ENCODE measurements at places on chromosomes 11 and 22.
A peak's percentile ranks its signal among the peaks of the same experiment; 100 is the strongest.

DNA sequence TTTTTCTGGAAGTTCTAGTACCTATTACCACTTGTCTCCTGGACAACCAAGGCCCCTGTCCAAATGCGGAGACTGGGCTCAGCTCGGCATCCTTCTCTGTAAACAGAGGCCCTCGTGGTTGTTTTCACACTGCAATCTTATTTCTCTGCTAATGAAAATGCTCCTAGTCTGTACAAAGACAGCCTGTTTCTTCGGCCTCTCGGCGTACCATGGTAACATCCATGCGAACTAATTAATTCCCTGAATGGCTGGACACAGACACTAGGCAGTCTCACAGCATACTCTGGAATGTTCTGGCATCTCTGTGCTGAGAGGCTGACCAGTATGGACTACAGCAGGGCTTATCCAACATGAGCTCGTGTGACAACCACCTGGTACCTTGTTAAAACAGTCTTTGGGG lies 5.7 kb downstream of the POLR3H start:
- DNase-seq, result no peak

DNA sequence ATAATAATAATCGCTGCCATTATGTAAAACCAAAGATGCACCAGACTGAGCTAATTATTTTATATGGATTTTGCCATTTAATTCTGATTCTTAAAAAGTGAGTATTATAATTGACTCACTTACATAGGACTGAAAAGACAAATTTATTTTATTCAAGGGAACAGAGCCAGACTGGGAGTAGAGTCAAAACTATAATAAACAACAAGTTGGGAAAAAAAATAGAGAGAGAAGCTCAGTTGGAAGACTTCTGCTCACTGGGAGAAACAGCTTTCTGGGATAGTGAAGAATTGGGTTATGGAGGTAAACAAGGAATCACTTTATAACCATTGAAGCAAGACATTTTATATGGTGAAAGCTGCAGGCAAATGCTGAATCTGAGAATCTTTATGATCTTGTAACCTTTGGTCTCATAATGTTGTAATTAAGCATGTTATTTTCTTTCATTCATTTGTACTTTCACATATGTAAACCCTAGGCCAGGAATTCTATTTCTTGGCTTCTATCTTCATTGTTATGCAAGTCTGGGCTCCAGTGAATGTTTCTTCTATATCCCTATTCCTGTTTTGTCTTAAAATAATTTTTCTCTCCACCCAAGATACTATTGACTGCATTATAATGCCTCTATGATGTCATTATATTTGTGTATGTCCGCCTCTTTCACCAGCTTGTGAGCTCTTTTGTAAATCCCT lies 725.3 kb upstream of the CCDC179 start:
- no peak for DNase-seq

GRCh38 chr11:868394-868793 lies 25.7 kb downstream of the TSPAN4 start:
- no peak for DNase-seq

- DNase-seq, result no peak
Observed at GRCh38 chr11:10550503-10551289, 9.7 kb upstream of the RNF141 start.

GRCh38 chr22:50236731-50237409 lies 8.0 kb downstream of the TUBGCP6 start:
- DNase-seq, result no peak

DNA sequence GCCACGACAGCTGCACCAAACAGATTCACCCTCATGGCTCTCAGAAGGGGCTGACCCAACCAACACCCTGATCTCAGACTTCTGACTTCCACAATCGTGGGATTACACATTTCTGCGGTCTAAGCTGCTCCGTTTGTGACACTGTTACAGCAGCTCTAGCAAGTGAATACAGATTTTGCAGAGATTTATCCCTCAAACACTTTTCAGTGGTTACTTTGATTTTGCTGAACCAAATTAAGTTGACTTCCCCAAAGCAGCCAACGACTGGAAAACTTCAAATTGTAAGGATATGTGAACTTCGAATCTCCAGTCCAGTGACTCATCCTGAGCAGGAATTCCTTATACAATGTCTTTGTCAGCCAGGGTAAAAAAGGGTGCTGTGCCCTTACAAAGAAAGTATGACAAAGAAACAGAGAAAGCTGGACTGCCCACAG lies 14.8 kb upstream of the INCENP start:
- DNase-seq, result no peak

- DNase-seq, result no peak
Observed at GRCh38 chr22:40463017-40463631, 92.7 kb downstream of the SGSM3 start.

- no peak for DNase-seq
Observed at GRCh38 chr22:45226503-45227186, 14.0 kb downstream of the KIAA0930 start.

DNA sequence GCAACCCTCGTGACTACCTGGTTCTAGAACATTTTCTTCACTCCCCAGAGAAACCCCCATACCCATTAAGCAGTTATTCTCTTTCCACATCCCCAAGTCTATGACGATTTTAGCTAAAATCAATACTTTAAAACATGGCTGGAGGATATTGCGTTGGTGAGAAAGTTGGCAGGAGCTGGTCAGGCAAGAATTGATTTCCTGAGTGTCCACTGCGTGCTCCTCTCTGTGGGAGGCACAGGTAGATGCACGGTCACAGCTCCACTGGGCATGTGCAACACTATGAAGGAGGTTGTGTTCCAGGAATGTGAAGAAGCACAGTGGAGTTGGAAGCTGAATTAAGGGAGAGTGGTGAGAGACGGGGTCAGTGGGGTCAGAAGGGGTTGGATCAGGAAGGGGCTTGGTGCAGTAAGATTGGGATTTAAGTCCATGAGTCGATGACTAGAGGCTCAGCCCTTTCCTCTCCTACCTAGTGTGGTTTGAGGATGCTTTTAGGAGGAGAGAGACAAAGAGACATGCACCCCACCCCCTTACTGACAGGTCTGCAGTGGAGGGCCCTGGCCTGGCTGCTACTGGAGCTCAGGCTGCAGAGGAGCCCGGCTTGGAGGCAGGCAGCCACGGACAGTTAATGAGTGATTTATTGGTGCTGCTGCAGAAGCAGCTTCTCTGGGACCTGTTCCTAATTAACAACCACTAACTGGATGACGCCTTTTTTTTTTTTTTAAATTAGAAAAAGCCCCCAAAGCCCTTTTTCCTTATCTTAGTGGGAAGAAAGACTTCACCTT lies 395.6 kb downstream of the TENM4 start:
- no peak for DNase-seq

DNA sequence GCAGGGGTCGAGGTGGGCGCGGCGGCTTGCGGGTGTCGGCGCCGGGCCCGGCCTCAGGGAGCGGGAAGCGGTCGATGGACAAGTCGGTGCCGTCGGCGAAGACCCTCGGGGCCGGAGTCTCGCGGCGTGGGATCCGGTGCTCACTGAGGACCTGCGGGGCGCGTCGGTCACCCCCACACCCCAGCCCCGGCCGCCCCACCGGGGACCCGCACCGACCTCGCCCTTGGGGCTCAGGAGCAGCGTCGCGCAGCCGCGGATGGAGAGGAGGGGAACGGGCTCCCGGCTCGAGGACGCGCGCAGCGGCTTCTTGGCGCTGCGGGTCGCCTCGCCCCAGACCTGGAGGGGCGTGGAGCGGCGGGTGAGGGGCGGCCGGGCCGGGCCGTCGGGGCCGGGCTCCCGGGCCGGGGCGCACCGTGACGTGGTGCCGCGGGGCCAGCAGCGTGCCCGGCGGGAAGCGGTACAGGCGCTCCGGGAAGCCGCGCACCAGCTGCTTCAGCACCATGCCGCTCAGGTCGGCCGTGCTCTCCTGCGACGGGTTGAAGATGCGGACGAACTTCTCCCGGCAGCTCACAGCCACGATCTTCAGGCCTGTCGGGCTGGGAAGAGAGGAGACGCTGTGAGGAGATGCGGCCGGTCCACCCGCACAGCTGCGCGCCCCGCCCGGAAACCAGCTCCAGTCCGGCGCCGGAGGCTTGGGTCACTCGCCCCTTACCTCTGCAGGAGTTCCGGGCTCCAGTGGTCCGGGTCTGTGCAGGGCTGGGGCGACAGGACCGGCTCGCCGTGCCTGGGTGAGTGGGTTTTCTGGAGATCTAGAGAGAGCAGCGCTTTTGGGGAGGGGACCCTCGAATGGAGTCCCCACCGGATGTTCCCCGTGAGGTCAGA lies 4.5 kb downstream of the LMNTD2 start:
- no peak for DNase-seq

- DNase-seq, result no peak
Observed at GRCh38 chr11:44711113-44711786, 15.5 kb upstream of the TSPAN18 start.

- DNase-seq, result no peak
Observed at GRCh38 chr11:124646148-124646547, 23.5 kb downstream of the TBRG1 start.

DNA sequence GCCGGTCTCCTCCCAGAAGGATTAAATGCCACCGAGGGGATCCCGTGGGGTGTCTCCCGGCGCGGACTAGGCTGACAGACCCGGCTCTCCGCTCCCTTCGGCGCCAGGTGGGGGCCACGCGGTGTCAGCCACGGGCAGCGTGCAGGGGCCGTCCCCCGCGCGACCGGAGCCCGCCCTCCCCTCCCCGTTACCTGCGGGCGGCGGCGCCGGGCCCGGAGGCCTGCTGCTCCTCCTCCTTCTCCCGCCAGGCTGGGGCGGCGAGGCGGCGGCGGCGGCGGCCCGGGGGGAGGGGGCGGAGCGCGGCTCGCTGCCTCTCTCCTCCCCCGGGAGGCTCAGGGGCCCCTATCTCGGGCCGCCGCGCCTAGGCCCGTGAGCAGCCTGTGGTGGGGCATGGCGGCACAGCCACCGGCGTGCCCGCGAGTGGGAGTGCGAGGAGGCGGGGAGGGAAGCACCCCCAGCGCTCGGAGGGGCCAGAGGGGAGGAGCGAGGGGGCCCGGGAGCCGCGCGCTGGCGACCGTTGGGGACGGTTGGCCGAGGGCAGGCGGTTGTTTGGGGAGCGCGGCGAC lies 450 bp downstream of the ZBTB44 start:
- DNase-seq, result peak; percentile 60

DNA sequence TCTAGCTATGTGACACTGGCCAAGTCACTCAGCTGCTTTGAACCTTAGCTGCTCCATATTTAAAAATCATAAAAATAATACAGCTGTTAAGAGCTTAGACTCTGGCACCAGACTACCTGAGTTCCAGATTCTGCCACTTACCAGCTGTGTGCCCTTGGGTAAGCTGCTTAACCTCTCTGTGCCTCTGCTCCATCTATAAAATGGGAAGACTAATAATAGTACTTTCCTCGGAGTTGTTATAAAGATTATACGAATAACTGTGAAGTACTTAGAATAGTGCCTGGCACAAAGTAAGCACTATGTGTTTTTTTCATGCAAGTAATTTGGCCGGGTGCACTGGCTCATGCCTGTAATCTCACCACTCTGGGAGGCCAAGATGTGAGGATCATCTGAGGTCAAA lies 1.4 kb downstream of the HDHD5 start:
- DNase-seq, result no peak

DNA sequence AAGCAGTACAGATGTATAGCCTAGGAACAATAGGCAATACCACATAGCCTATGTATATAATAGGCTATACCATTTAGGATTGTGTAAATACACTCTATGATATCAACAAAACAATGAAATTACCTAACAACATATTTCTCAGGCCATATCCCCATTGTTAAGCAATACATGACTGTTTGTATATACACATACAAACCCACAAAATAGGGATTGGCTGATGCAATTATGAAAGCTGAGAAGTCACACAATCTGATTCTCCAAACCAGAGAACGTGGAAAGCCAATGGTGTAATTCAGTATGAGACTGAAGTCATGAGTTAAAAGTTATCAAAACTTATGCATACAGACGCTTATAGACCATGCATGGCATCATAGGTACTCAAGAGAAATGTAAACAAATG lies 700.1 kb upstream of the RAG2 start:
- no peak for DNase-seq

- DNase-seq, result no peak
Observed at GRCh38 chr11:120385110-120385509, 48.9 kb downstream of the ARHGEF12 start.

DNA sequence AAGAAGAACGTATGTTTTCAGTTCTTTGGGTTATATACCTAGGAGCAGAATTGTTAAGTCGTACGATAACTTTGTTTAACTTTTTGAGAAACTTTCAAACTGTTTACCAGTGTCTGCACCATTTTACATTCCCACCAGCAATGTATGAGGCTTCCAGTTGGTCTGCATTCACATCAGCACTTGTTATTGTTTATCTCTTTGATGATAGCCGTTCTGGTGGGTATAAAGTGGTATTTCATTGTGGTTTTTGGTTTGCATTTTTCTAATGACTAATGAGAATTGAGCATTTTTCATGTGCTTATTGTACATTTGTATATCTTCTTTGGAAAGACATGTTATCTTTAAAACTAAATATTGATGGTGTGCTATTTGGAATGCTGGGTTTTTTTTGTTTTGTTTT lies 59.8 kb downstream of the KDM2A start:
- no peak for DNase-seq

- no peak for DNase-seq
Observed at GRCh38 chr22:39946503-39947219, 13.5 kb upstream of the TMA7B start.

- DNase-seq, result no peak
Observed at GRCh38 chr11:133955081-133955891, 1.5 kb downstream of the IGSF9B start.

GRCh38 chr11:24233041-24233440 lies 263.8 kb upstream of the LUZP2 start:
- DNase-seq, result no peak

DNA sequence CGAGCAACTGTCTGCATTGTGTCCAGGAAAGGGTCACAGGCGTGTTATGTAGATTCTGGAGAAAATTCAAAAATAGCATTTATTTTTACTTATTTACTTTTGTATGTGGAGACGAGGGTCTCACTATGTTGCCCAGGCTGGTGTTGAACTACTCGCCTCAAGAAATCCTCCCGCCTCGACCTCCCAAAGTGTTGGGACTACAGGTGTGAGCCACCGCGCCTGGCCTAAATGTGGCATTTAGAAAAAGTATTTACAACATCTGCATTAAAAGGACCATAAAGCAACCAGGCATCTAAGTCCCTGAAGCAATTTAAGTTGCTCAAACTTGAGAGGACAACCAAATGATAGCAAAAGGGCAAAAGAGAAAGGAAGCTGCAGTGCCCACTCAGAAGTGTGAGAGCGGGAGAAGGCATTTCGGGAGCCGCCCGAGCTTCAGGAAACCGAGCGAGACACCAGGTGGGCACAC lies 595 bp downstream of the TRIM66 start:
- DNase-seq, result no peak

- DNase-seq, result no peak
Observed at GRCh38 chr22:16915701-16916100, 90.5 kb upstream of the XKR3 start.

Measured in GM12891 (cell line).